Thoracic aorta (tissue), 2 donors: ENCODE measurements at places on chromosomes 12 and 14. TPM values are rescaled to one million over a fixed set of nuclear protein-coding genes. Genes with fewer than 3 reads are reported as not detected.

The CISTR gene
- not detected for total RNA-seq

The A2ML1 gene
- total RNA-seq = 0.27 TPM

The TMPRSS12 gene
- total RNA-seq = not detected

The HSPA2 gene
- total RNA-seq = 33.7 TPM

The KRT83 gene
- not detected for total RNA-seq

The GPRC5D gene
- total RNA-seq = not detected
